ENCODE measurements at places on chromosomes 2 and 18. TPM values are rescaled to one million over a fixed set of nuclear protein-coding genes. Genes with fewer than 3 reads are reported as not detected.

ST6GAL2 gene
- total RNA-seq, result 74.9 TPM

OTOS gene
- total RNA-seq, result not detected

ABCG8 gene
- 0.27 TPM for total RNA-seq

PID1 gene
- total RNA-seq, result 31.1 TPM

SP5 gene
- 0.77 TPM for total RNA-seq

TMEM169 gene
- total RNA-seq, result 19.5 TPM

ICA1L gene
- total RNA-seq, result 44.2 TPM

MERTK gene
- total RNA-seq, result 12.6 TPM

CACNB4 gene
- 26.2 TPM for total RNA-seq

HOXD1 gene
- 0.27 TPM for total RNA-seq

NTSR2 gene
- total RNA-seq, result 0.44 TPM

All from camera-type eye (tissue), 1 donor.